ENCODE measurements at places on chromosomes 2 and 18.

- DNase-seq: no peak
Measured at GRCh38 chr2:180695586-180696401, 284.6 kb upstream of the UBE2E3 start.

- DNase-seq: no peak
Measured at GRCh38 chr2:75728614-75729419, 18.1 kb upstream of the GCFC2 start.

GRCh38 chr2:69082430-69082997, 69.5 kb downstream of the ANTXR1 start:
- DNase-seq: peak; percentile 55

GRCh38 chr2:65030476-65031332, 25.5 kb upstream of the CEP68 start:
- DNase-seq: peak; percentile 37

GRCh38 chr2:60520151-60520876, 33.1 kb downstream of the BCL11A start:
- no peak for DNase-seq

DNA sequence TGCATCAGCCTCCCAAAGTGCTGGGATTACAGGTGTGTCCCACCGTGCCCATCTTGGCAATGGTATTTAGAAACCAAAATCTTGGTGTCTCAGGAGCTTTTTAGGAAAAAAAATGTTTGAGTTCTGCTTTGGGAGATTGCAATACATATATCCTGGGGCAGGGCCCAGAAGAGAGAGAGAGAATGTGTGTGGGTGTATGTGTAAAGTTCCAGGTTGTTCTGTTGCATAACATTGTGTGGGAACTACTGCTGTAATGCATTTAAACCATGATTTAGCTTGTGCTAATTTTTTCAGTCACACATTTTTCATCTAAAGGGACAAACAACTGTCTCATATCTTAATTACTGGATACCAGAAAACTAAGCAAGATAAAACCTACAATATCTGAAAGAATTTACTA, 70.8 kb upstream of the NABP1 start:
- DNase-seq: no peak

DNA sequence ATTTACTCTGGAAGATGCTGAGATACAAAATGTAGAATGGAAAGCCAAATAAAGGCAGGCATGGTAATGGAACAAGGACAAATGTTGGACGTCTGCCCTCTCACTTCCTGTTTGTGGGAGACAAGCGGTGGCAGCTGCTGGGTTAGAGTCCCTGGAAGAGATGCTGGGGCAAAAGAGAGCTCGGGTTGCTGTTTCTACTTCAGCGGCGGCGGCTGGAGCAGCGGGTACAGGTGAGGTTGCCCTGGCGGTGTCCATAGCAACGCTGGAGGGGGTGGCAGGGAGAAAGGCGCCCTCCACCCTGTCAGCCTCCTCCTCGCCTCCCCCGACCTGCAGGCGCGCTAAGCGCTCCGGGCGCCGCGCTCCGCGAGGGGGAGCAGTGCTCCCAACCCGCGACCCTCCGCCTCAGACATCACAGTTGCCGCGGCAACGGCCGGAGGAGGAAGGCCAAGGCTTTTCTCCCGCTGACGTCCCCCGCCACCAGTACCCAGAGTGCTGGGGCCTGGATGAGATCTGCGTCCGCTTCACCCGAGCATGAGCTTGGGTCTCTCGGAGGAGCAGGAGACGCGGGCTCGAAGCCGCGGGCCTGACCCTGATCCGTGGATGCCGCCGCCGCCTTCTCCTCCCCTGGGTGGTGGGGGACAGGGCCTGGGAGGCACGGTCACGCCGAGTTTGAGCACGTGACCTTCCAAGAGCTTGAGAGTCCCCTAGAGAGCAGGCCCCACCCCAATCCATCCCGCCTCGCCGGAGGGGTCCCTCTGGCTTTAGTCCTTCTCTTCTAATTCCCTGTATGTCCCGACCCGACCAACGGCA, 65.6 kb downstream of the NOL4 start:
- DNase-seq: no peak

DNA sequence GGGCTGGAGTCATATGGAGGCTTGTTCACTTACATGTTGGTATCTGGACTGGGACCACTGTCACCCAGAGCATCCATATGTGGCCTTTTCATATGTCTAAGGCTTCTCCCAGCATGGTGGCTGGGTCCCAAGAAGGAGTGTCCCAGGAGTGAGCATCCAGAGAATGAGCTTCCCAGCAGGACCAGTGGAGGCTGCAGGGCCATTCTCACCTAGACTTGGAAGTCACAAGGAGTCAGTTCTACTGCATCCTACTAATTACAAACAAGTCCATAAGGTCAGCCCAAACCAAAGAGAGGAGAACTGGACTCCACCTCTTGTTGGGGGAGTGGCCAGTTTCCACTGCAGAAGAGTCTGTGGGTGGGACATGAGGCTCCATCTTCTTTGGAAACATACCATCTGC, 5.1 kb upstream of the TEX51 start:
- no peak for DNase-seq

All from transverse colon (tissue), 4 donors.